Mesenteric fat pad (tissue), 1 donor: ENCODE measurements at places on chromosomes 16 and 17. TPM values are rescaled to one million over a fixed set of nuclear protein-coding genes. Genes with fewer than 3 reads are reported as not detected.

CCL15 gene
- not detected for total RNA-seq

FNDC8 gene
- not detected for total RNA-seq

FAM20A gene
- 25.6 TPM for total RNA-seq

FOXC2 gene
- total RNA-seq, result 0.42 TPM

TNRC6C gene
- total RNA-seq, result 24.7 TPM

ODAD4 gene
- 0.48 TPM for total RNA-seq

NXPH3 gene
- 3.8 TPM for total RNA-seq

GAS7 gene
- 81.5 TPM for total RNA-seq

ITFG1 gene
- total RNA-seq, result 48.7 TPM

EPN3 gene
- total RNA-seq, result not detected

FBXL16 gene
- not detected for total RNA-seq

HEATR9 gene
- total RNA-seq, result not detected

NOD2 gene
- 4.5 TPM for total RNA-seq

SLC13A5 gene
- 0.48 TPM for total RNA-seq

RNF157 gene
- 28.0 TPM for total RNA-seq

ARL5C gene
- total RNA-seq, result not detected

SHBG gene
- 0.71 TPM for total RNA-seq

VAMP2 gene
- total RNA-seq, result 52.4 TPM

SPPL2C gene
- not detected for total RNA-seq

HSDL1 gene
- 23.1 TPM for total RNA-seq

C1QTNF8 gene
- total RNA-seq, result not detected

KCNG4 gene
- total RNA-seq, result not detected

OR4D1 gene
- not detected for total RNA-seq

CTRB2 gene
- total RNA-seq, result 4.1 TPM

AXIN2 gene
- total RNA-seq, result 26.9 TPM

CMTM2 gene
- total RNA-seq, result 1.00 TPM

OR3A3 gene
- total RNA-seq, result not detected

GPR179 gene
- not detected for total RNA-seq

CEP295NL gene
- total RNA-seq, result 6.5 TPM

POLR2C gene
- 42.9 TPM for total RNA-seq

GPT2 gene
- total RNA-seq, result 53.5 TPM

ATP2A3 gene
- 9.7 TPM for total RNA-seq

ITGAL gene
- total RNA-seq, result 6.8 TPM

RNF227 gene
- total RNA-seq, result 0.80 TPM

AANAT gene
- not detected for total RNA-seq

FA2H gene
- not detected for total RNA-seq

CASKIN2 gene
- total RNA-seq, result 72.8 TPM

LITAFD gene
- total RNA-seq, result not detected

FLII gene
- 269 TPM for total RNA-seq

ALDOC gene
- 24.8 TPM for total RNA-seq

ST6GALNAC2 gene
- total RNA-seq, result 5.5 TPM

KRT25 gene
- total RNA-seq, result not detected

CCDC144A gene
- total RNA-seq, result 9.5 TPM

ANKRD40 gene
- total RNA-seq, result 92.0 TPM

OSGIN1 gene
- 30.9 TPM for total RNA-seq
